Stimulated activated CD4-positive, alpha-beta T cell treated with anti-CD3 and anti-CD28 coated beads, Interleukin-1b, Interleukin-23, amount 100 ng/mL, for 1 hour (primary cell): ENCODE measurements at places on chromosomes 13 and 19.

- DNase-seq = no peak
These were observed 63.6 kb downstream of the RASA3 start for GRCh38 chr13:114068656-114069318.

DNA sequence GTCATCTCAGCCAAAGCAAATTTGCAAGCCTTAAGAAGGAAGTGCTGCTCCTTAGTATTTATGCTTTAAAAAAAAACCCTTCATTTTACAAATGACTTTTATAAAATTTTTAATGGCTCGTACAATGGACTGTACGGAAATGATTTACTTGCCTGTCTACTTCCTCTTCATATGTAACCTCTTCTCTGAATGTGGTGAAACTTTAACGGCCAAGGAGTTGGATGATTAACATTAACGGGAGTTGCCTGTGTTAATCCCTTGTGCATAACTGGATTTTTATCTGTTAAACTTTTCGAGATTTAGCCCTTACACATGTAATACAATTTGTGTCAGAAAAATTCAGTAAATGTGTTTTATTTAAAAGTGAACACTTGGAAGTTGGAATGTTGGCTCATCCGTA lies 429.4 kb downstream of the TBC1D4 start:
- DNase-seq = no peak

DNA sequence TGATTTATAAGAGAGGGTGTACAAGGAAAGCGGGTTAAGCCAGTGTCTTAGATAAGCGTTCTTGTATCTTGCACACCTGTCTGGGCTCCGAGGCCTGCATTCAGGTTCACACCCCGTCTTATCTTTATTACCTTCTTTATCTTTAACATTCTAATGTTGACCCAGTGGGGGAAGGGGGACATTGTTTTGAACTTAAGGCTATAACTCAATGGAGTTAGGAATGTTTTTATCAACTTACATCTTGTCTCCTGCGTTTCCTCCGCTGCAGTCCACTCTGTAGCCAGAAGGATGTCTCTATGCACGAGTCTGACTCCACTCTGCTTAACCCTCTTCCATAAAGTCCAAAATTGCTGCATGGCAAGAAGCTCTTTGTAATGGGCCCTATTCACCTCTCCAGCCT lies 71.2 kb downstream of the FGF9 start:
- DNase-seq = no peak

GRCh38 chr19:5719274-5719960 lies 529 bp downstream of the LONP1 start:
- DNase-seq = no peak

- DNase-seq = peak; percentile 39
These were observed 822 bp upstream of the ZNF274 start for GRCh38 chr19:58181902-58182576.

GRCh38 chr19:18117364-18117691 lies 19.8 kb downstream of the MAST3 start:
- no peak for DNase-seq

DNA sequence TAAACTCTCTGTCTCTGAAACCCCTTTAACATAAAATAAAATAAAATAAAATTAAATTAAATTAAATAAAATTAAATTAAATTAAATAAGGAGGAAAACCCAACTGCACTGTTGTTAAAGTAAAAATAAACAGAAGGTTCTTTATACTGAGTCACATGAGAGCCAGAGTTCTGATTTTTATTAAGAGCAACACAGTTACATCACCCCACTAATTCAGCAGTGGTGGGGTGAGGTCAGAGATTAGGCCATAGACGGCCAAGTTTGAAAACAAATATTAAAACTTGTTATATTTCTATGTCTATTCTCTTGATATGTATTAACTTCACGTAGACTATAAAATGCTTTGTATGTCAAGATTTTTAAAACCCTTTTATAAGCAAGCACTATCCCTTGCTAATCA lies 59.5 kb downstream of the MYCBP2 start:
- DNase-seq = no peak

GRCh38 chr13:32824675-32825074 lies 191.5 kb upstream of the KL start:
- DNase-seq = no peak

DNA sequence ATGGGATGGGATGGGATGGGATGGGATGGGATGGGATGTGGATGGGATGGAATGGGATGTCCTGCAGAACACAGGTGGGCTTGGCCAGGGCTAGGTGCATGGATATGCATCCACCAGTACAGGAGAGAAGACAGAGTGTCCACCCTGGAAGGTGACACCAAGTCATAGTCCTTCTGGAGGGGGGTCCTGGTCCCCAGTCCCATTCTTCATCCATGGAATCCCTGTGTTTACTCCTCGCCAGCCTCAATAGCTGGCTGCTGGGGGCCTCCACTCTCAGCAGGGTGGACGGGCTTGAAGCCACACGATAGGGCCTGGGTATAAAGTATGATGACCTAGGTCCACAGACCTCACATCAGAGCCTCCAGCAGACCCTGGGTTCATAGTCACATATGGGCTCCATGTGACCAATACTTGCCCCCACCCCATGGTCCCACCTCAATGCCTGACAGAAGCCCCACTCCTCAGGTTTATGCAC lies 40.1 kb downstream of the RFX2 start:
- DNase-seq = no peak

GRCh38 chr19:13095393-13095784 lies 7.3 kb downstream of the LYL1 start:
- no peak for DNase-seq

DNA sequence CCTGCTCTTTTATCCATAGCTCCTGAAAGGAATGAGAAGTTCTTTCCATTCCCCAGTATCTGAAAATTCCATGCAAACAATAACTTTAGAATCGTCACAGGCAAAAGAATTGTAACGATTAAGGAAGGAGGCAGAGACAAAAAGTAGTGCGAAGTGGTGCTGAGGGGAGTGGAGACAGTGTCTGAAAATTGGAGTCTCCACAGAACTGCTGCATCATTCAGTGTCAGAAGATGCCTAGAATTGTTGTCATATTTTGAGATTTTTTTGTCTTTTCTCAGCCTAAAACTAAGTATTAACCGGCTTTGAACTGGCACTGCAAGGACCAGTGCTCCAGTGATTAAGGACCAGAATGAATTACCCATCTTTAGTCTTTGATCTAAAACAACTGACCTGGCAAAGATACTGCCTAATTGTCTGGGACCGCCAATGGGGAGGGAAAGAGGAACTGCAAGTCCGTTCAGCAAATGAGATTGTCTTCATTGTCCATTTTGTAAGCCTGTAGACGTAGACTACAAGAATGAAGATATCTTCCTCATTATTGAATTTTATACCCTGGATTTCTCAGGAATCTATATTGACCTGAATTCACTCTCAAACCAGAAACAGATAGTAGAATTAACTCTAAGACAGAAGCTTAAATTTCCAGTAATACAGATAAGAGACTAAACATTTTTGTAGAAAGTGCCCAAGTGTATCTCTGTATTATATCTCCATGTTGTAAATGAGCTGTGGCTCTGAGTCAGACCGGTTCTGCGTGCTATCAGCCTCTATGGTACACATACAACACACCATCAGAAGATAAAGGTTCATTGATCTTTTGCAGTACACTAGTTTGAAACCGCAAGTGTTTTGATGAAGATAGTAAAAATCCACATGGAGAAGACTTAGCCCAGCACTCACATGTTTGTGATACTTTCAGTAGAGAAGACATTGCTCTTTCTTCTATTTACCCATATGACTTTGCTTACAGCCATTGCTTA lies 293.2 kb downstream of the EFNB2 start:
- DNase-seq = no peak

GRCh38 chr19:18541258-18541991 lies 1.9 kb downstream of the FKBP8 start:
- DNase-seq = no peak

- no peak for DNase-seq
These were observed 1.0 kb upstream of the PCDH8 start for GRCh38 chr13:52849291-52850071.

GRCh38 chr19:38556521-38557174 lies 61.1 kb downstream of the MAP4K1 start:
- DNase-seq = no peak

GRCh38 chr13:27293873-27294515 lies 23.4 kb downstream of the RASL11A start:
- no peak for DNase-seq

DNA sequence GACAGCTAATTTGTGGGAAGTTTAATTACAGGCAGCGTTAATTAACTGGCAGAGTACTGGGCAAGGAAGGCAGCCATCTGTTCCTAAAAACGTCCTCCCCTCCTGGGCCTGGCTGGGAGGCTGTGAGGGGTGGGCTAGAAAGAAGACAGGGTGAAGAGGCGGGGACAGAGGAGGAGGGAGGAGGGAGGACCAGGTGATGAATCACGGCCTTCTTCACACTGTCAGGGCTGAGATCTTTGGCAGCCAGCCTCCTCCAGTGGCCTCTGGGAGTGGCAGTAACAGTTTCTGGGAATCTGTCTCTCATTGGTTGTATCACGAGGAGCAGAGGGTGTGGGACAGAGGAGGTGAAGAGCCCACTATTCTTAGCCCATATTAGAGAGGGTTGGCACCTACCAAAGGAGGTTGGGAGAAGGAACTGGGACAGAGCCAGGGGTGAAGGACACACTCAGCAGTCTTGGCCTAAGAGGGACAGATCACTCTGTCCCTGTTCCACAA lies 9.6 kb upstream of the ZNRF4 start:
- DNase-seq = no peak

GRCh38 chr13:21231426-21231940 lies 55.0 kb downstream of the MRPL57 start:
- DNase-seq = no peak

DNA sequence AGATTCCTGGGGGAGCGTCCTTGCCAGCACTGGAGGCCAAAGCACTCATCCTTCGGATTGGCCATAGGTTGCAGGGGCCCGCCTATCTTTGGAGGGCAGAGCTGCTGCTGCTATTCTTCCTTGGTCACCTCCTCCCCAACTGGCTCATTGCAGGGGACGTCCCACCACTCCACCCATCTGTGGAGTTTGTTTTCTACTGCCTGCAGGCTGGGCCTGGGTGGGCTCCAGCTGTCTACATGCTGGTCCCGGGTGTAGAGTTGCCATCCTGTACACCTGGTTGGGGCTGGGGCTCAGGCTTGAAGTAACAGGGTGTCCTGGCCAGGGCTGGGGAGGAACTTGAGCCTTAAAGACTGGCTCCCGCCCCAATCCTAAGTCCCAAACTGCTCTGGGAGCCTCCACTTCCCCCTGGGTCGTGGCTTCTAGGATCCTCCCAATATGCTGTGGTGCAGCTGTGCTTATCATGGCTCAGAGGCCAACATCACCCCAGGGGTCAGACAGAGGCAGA lies 2.1 kb downstream of the RNF225 start:
- no peak for DNase-seq

GRCh38 chr19:18259893-18260292 lies 14.4 kb downstream of the IQCN start:
- no peak for DNase-seq

GRCh38 chr13:112968380-112968909 lies 569 bp upstream of the MCF2L start:
- DNase-seq = no peak

DNA sequence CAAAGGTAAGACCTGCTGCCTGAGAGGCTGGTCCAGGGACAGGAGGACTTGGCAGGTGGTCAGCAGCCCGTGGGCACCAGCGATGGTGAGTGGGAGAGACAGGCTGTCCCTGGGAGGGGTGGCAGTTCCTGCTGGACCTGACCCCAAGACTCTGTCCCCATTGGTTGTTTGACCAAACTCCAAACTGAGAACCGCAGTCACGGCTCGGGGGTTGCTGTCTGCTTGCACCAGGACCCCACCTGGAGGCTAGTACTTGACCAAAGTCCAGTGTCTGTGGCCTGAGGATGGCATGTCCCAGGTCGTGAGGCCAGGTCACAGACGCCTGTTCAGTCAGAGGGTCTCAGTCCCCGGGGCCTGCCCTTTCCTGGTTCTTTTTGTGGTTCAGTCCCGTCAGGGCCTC lies 9.9 kb upstream of the ZNF14 start:
- DNase-seq = no peak

DNA sequence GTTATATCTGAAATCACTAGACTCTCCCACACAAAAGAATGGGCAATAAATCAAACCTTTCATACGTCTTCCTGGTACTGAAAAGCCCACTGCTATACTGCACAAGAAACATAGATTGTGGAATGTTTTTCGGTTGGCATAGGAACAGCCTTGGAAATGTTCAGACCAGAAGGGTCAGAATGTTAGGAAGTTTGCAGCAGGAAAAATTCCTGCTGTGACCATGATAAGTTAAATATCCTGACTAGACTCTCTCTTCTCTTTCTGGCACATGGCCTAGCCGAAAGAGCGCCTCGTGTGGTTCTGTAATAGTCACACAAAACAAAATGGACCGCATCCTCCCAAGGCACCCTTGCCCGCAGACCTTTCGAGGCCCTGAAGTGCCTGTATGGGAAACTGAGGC lies 427.2 kb downstream of the COG6 start:
- no peak for DNase-seq

DNA sequence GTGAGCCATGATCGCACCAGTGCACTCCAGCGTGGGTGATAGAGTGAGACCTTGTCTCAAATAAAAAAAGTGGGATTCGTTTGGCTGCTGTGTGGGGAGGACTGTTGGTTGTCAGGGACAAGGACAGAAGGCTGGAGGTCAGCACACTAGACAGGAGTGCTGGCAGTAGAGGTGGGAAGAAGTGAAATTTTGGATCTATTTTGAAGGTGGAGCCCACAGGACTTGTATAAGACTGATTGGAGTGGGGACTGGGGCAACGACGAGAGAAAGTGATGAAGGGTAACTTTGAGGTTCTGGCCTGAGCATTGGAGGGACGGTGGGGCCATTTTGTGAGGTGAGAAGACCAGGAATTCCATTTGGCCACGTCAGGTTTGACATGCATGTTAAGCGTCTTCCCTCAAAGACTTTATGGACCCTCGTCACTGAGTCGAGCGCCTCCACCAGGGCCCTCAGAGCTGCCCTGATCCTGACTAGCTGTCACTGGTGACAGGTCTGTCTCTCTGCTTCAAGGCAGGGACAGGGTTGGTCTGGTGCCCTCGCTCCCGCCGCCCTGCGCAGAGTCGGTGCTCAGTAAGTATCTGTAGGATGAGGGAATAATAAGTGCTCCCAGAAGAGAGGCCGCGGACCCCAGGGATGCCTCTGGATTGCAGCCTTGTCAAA lies 673 bp downstream of the CTU1 start:
- DNase-seq = no peak

GRCh38 chr13:98480915-98481877 lies 95.7 kb downstream of the STK24 start:
- no peak for DNase-seq

- no peak for DNase-seq
These were observed 9.0 kb upstream of the TIMM13 start for GRCh38 chr19:2436384-2436783.

DNA sequence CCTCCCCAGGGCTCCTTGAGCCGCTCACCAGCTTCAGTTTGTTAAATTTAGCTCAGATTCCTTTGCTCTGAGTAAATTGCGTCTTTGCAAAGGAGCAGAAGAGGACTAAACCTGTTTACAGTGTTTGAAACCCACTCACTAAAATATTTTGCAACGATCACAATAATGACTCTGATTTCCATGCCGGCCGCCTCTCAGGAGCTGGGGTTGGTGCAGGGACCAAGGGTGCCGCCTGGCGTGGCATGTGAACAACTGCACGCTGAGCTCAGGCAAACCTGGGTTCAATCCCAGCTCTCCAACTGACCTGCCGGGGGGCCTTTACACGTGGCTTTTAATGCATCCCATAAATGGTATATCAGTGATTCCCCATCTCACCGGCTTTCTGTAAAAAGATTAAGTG lies 68.7 kb upstream of the CACNA1A start:
- no peak for DNase-seq
